Immature natural killer cell (primary cell): ENCODE measurements at places on chromosomes 1 and 21.

DNA sequence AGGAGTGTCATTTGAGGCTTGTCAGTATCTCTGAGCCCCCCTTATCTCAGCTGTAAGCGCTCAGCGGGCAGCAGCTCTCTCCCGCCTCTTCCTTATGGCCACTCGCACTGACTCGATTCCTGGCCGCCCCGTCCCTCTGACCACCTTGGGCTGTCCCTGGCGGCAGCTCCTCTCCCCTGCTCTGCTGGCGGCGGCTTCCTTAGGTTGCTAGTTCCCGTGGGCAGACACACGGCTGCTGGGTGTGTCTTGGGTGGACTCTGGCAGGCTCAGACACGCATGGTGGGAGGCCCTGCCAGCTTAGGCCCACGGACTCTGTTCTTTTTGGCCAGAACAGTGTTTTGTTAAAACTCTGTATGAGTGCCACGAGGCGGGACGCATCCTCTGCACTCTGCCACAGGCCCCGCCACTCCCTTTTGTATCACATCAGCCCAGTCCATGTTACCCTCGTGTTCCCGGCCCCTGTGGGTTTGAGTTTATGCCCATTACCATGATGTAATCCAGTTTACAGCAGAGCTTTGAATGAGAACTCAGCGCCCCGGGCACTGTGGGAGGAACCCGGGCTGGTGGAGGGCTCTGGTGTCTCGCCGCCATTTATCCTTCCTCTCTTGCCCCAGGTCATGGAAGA, 45.9 kb downstream of the COQ8A start:
- DNase-seq: no peak

GRCh38 chr1:176876966-176877515, 287.5 kb downstream of the ASTN1 start:
- DNase-seq: no peak

DNA sequence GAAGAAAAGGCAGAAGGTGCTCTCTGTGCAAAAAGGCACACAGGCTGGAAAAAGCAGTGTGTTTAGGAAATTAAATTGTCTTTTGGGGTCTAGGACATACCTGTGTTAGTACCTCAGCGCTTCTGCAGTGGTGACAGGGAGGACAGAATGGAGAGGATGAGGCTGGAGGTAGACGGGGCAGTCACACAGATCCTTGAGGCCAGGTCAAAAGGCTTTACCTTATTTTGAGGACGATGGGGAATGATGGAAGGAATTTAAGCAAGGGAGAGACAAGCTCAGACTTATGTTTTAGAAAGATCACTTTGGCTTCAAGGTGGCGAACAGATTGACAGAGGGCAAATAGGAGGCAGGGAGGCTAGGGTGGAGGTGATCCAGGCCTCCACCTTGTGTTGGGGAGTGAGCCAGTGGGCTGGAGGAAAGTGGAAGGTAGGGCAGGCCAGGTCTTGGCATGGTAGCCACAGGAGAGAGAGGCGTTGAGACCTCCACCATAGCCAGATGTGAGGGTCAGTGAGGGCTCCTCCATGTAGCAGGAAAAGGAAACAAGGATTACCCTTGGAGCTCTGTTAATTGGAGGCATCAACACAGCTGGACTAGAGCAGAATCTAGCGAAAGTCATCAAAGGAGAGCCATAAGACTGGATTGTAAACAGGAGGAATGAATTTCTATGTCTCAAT, 4.2 kb downstream of the CYP4B1 start:
- no peak for DNase-seq

DNA sequence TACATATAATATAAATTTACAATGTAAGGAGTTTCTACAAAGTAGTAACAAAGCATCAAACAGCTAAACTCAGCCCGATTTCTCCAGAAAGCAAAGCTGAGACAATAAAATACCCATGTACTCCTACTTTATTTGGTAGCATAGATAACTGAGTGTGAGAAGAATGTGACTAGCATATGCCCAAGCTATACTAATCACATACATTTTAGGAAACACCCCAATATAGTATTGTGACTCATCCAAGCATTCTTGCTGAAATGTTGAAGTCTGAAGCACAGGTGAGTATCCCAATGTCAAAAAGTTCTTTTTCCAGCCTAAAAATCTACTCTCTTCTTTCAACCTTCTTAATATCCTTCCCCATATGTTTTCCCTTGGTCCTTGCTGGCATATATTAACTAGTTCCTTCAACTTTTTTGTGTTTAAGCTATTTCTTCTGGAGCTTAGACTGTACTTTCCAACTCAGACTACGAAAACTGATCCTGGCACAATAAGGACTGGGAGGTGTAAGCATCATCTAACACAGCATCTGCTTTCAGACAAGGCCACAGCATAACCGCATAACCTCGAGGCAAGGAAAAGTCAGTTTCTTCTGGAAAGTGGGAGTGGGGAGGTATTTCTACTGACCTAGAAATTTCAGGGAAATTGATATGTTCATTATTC, 163.0 kb upstream of the RNPC3 start:
- DNase-seq: no peak

DNA sequence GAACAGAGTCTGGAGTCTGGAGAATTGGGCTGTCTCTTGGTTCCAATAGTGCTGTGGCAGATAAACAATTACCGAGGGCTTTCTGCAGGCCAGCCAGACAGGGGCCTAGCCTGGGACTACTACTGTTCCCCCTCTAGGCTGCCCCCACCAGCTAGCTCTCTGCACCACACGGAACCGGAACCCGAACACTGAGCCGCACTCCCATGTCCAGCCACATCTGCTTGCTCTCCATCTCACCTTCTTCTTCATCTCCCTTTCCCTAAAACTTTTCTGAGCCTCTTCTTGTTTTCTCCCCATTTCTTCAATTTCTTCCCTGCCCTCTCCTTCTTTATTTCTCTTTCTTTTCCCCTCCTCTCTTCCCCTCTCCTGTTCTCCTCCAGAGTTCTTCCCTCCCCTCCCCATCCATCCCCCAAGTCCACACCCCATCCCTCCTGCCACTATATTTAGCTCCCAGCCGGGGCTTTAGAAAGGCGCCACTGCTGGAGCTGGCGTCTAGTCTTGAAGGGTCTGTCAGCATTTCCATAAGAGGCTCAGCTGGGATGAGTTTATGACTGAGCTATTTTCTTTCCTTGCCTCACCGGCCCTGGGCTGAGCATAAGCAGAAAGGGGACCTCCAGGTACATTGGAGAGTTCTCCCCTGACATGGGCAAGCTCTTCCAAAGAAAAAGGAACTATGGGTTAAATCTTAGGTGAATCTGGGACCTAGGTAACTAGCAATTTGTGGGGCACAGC, 25.7 kb upstream of the ATP2B4 start:
- no peak for DNase-seq

DNA sequence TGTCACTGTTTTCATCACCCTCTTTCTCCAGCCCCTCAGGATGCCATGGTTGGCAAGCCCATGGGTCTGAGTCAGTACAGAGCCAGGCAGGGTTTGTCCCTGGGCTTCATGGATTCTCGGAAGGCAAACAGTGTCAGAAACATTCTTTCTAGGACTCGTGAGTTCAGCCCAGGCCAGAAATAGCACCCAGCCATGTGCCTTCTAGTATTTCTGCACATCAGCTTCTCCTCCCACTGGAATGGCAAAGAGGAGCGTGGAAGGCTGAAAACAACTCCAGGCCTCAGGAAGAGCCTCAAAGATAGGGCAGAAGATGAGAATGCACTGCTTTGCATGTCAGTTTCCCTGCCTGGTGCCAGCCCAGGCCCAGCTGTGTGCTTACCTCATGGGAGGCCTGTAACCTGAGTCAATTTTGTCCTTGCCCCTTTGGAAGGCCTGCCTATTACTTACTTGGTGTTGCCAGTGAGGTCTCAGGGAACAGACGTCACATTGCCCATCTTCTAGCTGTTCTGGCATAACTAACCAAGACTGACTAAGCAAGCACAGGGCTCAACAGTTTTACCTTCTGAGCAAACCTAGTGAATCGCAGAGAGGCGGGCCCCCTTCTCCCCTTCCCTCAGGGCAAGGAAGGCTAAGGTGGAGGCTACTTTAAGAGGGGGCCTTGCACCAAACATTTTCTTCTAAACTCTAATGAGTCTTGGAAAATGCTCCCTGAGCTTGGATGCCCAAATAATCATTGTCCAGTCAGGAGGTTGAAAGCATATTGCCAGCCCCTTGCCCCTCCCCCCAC, 42.4 kb downstream of the GLUL start:
- DNase-seq: no peak

- DNase-seq: no peak
These were observed 3.5 kb downstream of the ARPC5 start for GRCh38 chr1:183632114-183632513.

DNA sequence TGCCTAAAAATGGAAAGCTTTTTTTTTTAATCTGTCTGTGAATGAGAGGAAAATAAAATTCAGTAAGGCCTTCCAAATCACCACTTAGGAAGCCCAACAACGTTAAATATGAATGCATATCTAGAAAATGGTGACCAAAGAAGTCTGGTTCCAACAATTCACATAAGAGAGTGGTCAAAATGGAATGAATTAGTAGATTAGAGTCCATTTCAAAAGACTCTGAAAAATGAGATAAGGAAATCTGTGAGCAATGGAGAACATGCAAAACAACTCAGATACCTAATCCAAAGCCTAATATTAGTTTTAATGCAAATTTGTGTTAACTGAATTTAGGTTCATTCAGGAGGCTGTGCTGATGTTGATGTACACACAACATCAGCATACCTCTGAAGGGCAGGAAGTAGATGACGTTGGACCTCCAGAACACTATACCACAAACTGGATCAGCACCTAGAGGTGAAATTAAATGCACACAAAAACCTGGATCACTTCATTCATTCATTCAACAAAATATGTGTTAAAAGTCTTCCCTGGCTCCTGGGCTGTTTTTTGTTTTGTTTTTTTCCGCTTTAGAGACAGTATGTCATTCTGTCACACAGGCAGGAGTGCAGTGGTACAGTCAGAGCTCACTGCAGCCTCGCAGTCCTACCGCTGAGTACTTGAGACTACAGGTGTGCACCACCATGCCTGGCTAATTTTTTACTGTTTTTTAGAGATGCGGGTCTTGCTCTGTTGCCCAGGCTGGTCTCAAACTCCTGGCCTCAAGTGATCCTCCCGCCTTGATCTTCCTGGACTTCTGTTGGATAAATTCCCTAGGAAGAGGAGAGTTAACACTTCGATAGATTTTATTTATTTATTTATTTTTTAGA, 4.9 kb upstream of the BRWD1 start:
- no peak for DNase-seq
